ENCODE measurements at places on chromosomes 1 and 21.

- peak; percentile 8 for DNase-seq
Observed at GRCh38 chr1:5501206-5501930, 490.9 kb downstream of the NPHP4 start.

DNA sequence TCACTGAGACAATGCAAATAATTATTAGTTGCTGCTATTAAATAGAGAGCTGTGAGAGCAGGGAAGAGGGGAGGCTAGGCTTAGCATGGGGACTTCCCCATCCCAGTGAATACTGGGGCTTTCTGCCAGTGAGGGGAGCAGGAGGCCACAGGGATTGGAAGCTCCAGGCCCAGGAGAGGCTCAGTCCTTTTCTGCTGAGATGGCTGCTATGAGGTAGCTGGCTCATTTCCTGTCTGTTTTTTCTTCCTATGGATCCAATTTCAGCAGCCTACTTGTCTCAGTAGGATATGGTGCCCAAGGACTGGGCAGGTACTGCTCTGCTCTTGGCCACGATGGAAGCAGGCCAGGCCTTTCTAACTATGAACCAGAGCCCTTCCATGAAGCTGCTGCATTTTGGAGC lies 10.0 kb downstream of the STMN1 start:
- DNase-seq: no peak

- DNase-seq: peak; percentile 88
Observed at GRCh38 chr1:155277902-155278688, 832 bp downstream of the HCN3 start.

- no peak for DNase-seq
Observed at GRCh38 chr1:64953241-64953640, 13.1 kb downstream of the JAK1 start.

DNA sequence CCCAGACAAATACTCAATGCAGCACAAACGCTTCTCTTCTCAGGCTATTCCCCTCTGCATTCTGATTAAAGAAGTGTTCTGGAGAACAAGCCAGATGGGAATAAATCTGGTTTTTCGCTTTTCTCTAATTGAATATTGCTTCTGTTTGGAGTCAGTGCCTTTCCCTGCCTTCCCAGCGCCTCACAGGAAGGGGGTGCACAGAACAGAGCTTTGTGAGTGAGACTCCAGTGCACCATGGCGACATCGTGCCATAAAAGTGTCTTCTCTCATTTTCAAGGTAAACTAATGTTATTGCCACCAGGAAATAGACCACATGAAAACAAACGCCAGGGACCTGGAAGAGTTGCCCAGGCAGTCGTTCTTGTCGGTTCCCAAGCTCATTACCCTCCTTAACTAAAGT lies 43.6 kb upstream of the SLC45A1 start:
- DNase-seq: no peak

- DNase-seq: no peak
Observed at GRCh38 chr21:29195981-29196669, 65.7 kb downstream of the MAP3K7CL start.

- no peak for DNase-seq
Observed at GRCh38 chr21:33071770-33072306, 1.9 kb downstream of the OLIG1 start.

GRCh38 chr1:55049271-55049913 lies 10.0 kb downstream of the PCSK9 start:
- no peak for DNase-seq

DNA sequence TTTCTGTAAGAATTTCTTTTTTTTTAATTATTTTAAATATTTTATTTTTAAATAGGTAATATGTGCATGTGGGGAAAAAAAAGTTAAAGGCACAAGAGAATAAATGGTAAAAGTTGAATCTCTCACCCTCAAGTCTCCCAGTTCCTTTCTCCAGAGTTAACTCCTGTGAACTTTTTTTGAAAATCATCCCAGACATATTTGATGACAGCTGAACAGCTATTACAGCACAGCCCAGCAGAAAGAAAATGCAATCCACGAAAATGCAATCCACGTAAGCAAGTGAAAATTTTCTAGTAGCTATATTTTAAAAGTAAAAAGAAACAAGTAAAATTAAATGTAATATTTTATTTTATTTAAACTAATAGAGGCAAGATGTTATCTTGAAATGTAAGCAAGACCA lies 310.0 kb upstream of the RUNX1 start:
- DNase-seq: no peak

DNA sequence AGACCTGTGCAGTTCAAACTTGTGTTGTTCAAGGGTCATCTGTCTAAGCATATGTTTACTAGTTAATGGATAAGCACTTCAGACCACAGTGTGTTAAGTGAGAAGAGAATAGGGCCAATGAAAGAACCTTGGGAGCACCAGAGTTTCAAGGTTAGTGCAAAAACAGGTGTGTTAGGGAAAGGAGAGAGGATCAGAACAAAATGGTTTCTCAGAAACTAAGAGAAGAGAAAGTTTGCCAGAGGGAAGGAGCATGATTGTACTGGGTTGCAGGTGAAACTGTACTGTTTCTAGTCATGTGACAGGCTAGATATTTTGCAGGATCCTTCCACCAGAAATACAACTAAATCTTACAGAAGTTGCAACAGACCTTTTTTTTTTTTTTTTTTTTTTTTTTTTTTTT lies 23.3 kb downstream of the RPRD2 start:
- DNase-seq: no peak

DNA sequence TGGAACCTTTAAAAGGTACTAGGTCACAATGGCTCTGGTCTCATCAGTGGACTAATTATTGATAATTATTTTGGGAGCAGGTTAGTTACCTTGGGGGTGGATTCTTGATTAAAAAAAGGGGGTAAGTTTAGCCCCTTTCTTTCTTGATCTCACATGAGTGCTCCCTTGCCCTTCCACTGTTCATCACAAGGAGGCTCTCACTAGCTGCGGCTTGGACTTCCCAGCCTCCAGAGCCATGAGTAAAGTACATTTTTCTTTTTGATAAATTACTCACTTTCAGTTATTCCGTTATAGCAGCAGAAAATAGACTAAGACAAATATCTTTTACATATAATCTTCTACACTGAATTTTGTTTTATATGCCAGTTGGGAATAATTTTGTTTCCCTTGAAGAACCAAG lies 254.8 kb upstream of the DEPDC1 start:
- no peak for DNase-seq

- no peak for DNase-seq
Observed at GRCh38 chr1:236522937-236523703, 662 bp upstream of the LGALS8 start.

DNA sequence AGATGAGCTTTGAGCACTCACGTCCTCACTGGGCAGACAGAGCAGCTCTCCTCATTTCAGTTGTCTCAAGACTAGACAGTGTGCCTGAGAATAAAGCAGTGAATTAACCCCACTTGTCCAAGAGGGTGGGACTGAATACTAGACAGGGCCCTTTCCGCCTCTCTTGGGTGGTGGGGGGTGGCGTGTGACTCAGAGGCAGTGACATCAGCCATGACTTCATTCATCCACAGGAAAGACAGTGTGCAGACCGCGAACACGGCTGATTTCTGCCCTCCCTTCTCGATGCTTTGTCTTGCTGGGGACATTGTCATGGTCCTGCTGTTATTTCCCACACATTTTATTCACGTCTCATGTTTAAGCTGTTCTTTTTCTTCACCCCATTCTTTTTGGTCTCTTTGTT lies 64.9 kb downstream of the FGGY start:
- DNase-seq: no peak

- DNase-seq: no peak
Observed at GRCh38 chr1:28582248-28582615, 9.8 kb upstream of the RAB42 start.

DNA sequence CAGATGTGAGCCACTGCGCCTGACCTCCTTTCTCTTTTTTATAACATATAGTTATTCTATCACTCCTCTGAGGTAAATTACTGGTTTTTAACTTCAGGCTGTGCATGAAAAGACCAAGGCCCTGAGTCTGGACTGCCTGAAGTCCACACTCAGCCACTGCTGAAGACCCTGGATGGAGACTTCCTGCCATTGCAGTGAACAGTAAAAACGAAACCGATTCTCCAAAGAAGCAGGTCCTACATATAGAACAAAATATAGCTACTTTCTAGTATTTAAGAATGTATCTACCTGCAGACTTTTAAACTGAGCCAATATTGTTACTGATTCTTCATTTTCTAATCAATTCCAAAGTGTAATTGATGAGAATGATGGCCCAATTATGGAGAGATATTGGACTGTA lies 232.8 kb downstream of the CHRM3 start:
- DNase-seq: no peak

DNA sequence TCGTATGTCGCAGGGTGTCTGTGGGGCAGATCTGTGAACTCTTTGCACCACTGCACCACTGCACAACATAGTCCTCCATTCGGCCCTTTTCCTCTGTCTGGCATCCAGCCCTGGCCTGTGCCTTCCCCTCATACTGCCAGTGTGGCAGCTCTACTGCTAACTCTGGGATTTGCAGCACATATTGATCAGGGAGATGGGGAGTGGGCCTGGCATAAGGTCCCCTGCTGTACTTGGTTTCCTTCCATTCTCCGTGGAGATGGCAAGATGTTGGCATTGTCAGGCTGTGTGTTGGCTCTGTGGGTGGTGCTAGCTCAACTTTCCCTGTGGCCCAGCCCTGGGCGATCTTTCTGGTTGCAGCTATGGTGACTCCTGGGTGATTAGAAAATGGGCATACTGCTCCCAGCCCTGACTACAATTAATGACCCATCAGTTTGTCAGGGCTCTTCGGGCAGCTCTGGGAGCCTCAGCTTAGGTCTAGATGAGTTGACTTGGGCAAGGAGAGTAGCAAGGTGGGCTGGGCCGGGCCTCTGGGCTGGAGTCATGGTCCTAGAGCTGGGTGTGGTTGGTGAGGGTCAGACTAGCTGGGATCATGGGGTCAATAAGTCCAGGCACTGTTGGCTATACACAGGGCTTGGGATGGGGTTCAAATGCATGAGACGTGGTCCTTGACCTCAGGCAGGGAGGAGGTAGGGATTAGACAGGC lies 11.4 kb downstream of the PTPRU start:
- no peak for DNase-seq

GRCh38 chr1:151716771-151717631 lies at the start of gene CELF3:
Gene CELF3, minus strand, starts transcription at chr1:151716803. Its CDS starts 783 bp downstream, at chr1:151716020.
- peak; percentile 99 for DNase-seq

- DNase-seq: no peak
Observed at GRCh38 chr21:44819283-44820243, 1.7 kb upstream of the SUMO3 start.

DNA sequence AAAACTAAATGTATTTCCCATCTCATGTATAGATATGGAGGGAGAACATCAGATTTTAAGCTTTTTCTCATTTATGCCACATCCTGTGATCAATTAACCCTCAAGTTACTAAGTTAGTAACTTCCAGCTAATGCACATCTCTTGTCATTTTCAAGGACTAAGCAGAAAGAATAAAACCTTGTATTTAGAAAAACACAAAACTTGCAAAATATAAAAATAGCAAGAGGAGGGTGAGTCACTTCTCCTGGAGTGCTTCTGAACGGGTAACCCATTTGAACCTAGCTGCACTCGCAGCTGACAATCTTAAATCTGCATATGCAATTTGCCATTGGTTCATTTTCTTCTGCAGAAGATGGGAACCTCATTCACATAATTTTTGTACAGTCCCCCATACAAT lies 500.5 kb downstream of the SETD4 start:
- DNase-seq: no peak

DNA sequence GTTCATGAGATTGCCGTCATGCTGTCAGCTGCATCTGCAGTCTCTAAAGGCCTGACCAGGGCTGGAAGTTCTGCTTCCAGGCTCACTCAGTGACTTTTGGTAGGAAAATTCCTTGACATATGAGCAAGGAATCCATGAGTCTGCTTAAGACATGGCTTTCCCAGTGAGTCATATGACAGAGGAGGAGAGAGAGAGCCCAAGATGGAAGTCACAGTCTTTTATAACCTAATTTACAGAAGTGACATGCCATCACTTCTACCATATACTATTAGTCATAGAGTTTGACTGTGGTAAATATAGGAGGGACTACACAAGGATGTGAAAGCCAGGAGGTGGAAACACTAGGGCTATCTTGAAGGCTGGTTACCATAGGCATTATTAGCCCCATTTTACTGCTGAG lies 115.2 kb downstream of the ROR1 start:
- DNase-seq: no peak
